Choroid plexus epithelial cell (primary cell): ENCODE measurements at places on chromosomes 12 and 14.

- no peak for DNase-seq
Observed at GRCh38 chr12:110073049-110073831, 24.9 kb upstream of the C12orf76 start.

DNA sequence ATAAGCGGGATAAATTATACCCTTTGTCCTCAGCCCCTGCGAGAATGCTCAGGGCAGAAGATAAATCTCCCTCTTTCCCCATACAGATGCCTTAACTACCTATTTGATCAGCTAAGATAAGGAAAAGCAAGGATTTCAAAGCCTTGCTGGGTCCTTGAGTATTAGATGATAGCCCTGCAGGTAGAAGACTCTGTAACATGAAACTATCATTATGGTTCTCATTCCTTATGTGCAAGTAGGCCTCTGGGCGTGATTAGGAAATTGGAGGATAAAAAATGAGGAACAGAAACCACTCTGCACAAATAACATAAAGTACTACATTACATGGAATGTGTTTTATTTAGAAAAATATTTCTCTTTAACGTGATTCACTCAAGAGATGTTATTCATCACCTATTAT lies 14.5 kb upstream of the WDR89 start:
- no peak for DNase-seq

DNA sequence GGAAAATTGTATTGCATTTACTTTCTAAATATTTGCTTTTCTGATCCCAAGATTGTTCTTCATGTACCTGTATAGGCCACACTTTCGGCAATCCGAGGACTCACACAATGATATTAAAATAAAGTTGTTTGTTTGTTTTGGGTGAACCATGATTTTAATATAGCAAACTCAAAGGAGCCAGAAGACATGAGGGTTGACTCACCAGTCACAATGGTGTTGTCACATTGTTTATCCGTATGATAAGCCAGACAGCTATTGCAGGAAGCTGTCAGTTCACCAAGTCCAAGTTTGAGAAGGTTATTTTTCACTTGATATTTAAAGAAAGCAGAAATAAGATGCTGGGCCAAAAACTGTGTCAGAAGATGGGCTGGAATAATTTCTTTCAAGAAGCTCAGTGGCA lies 67.1 kb upstream of the CPM start:
- DNase-seq: no peak

DNA sequence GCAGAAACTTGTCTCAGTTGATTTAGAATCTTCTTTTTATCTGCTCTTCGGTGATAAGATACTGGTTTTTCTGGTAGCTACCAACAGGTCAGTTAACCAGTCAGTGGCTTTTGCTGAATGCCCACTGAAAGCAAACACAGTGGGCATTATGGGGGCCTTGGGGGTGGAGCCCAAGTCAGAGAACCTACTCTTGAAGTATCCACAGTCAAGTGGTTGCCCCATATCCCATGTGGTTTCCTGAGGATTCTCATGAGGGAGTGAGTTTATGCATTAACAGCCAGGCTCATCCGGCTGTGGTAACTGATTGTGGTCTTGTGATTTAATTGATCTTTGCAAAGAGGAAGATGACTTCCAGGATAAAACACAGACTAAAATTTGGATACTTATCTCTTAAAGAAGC lies 83.7 kb downstream of the ST8SIA1 start:
- DNase-seq: no peak

DNA sequence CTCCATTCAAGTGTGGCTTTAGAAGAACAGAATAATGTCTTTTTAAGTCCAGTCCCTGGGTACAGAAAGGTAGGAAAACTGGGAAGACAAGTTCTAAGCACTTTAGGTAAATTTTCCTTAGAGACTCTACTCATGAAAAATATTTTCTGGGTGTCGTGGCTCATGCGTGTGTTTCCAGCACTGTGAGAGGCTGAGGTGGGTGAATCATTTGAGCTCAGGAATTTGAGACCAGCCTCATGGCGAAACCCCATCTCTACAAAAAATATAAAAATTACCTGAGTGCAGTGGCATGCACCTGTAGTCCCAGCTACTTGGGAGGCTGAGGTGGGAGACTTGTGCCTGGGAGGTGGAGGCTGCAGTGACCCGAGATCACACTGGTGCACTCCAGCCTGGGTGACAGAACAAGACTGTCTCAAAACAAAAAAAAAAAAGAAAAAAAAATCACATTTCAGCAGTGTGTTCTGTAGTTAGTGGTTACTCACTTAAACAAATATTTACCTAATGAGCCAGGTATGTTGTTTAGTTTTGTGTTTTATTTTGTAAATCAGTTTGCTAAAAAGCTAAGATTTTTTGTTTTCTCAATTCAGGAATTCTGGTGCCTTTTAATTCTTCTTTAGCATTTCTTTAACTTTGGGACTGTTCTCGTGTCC lies 52.3 kb upstream of the RD3L start:
- no peak for DNase-seq

DNA sequence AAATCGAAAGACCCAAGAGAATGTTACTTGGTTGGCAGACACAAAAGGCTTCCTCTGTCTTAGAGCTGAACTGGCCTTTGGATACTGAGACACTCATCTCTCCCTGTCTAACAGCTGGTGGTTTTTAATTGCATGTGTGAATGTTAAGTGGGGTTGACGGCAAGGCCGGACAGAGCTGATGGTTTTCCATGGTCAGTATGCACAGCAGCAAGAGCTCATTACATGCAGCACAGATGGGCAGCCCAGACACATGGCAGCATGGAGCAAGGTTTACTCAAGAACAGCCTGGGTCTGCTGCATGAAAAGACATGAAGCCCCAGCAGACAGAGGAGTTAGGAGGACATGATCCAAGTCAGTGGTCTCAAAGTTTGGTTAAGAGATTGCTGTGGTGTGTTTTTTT lies 27.8 kb upstream of the CACNA2D4 start:
- no peak for DNase-seq

GRCh38 chr12:75725521-75726111 lies 214.2 kb upstream of the KRR1 start:
- peak; percentile 81 for DNase-seq

DNA sequence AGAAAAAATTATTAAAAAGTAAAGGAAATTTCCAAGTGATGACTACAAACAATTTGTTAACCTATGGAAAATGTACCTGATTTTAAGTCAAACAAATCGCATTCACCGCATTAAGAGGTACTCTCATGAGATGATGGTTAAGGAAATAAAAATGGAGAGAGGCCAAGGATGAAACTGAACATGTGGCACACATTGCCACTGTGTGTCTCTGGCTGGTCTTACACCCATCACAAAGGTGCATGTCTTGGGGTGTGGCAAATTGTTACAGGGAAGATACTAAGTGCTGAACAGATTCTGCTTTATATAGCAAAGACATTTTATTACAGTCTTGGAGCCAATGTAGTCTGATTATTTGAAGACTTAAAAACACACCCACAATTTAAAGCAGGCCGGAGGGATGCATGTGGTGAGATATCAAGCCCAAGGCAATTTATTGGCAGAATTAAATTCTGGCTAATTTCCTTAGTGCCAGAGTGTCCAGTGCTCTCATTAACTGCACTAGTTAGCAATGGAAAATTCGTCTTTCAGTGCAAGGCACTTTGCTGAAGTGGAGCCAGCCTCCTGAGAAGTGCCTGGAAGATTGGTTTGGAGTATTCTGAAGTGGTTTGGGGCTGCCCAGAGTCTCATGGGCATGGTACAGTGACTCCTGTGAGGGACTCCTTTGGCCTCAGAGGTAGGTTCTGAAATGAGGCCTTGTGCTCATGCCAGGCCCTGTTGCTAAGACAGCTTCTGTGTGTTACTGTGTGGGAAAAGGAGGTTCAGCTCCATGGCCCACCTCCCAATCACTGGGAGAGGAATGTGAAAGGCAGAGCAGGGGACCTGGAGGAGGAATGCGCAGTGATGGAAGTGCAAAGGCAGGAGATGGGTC lies 166.9 kb downstream of the BRMS1L start:
- DNase-seq: no peak

DNA sequence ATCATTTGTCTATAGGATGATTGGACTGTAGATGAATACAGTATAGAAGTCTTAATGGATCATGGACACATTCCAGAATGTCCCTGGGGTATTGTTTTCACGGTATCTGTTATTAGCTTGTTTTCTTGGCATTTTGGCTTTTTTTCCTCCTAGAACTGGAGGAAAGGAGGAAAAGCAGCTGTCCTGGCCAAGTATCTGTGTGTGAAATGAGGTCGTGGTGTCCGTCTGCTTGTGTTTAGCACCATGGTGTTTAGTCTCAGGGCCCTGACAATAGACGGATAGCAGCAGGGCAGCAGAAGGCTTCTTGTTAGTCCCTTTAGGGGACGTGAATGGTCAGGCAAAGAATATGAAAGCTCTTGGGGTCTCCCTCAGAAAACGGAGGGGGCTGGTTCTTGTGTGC lies 21.2 kb downstream of the FGF6 start:
- DNase-seq: no peak

DNA sequence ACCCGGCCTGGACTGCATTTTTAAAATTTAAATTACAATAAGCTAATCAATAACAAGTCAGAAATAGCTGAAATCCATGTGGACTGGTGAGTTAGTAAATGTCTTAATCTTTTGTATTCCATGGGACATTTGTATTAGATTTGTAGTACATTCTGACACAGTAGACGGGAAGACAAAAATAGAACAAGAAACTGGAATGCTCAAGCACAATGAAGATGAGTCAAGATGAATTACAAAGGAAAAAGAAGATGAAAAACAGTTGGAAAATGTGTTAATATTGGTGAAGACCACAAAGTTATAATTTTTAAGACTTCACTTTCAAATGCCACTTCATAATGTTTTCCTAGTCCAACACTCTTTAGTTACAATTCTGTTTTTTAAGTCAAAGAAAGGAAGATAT lies 97.8 kb upstream of the FERMT2 start:
- no peak for DNase-seq

- DNase-seq: peak; percentile 90
Observed at GRCh38 chr12:92036771-92037453, 108.7 kb downstream of the BTG1 start.

DNA sequence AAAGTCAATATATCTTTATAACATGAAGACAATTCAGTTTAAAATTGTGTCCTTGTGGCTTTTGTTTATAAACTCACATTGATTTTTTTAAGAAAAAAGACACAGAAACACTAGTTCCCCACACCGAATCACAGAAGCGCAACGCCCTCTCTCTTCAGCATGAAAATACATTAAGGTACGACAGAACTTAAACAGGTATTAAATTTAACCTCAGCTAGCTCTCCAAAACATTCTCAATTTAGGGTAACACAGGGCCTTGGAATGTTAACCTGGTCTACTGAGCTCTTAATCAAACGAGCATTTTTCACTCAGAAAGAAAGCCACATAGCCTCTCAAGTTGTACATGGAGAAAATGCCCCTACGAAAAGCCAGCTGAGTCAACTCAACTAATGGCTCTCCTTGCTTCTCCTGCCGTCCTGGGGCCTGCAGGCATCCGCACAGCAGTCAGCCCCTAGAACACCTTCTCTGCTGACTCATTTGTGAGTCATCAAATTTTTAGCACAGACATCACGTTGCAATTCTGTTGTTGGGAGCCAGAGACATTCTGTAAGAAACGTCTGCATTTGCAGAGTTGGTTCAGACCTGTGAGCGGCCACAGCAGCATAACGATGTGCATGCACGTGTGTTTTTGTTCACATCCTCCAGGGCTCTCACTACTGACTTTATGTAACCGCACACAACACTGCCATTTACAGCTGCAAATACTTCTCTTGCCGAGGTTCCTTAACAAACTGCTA lies 141.6 kb downstream of the ITPR2 start:
- peak; percentile 99 for DNase-seq

- no peak for DNase-seq
Observed at GRCh38 chr12:57242329-57242690, 8.7 kb downstream of the STAC3 start.

DNA sequence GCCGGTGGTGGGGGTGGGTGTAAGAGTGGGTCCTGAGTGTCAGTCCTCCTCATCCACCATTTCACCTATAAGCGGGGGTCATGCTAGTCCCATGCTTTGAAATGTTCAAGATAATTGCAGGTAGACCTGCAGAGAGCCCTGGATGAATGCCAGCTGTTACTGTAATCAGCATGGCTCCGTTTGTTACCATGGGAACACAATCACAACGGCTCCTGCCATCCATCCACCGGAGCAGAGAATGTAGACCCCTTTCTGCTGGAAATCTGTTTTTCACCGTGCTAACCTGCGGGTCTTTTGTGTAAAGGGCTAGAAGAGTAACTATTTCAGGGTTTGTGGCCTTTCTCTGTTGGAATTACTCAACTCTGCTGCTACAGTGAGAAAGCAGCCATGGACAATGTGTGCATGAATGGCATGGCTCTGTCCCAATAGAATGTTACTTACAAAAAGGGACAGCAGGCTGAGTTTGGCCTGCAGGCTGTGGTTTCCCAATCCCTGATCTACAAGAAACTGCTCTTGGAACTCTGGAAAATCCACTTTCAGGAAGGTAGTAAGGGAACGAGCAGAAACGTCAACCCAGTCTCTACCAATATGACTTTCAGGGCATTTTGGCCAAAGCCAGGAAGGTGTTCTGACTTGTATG lies 36.1 kb downstream of the KCTD10 start:
- no peak for DNase-seq

DNA sequence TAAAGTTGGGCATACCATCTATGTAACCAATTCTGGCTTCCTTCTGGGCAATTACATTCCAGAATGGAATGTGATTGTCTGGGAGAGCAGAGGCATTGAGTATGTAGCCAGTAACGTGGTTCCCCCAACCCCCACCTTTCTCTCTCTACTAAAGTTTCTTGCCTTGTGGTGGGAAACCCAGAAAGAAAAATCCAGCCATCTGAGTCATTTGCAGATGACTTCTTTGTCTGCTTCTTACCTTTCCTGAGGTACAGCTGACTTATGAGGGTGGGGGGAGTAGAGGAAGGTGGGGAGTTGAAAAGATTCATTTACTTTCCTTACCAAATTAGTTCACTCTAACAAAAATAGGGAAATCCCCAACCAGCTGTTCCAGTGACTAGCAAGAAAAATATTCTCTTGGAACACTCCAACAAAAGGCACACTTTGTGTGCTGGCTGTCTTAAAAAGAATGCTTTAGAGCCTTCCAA lies 112.1 kb upstream of the FRMD6 start:
- DNase-seq: peak; percentile 87

- no peak for DNase-seq
Observed at GRCh38 chr12:123106640-123107359, 44.1 kb downstream of the PITPNM2 start.
